ENCODE measurements at places on chromosomes 2 and 18. TPM values are rescaled to one million over a fixed set of nuclear protein-coding genes. Genes with fewer than 3 reads are reported as not detected.
A peak's percentile ranks its signal among the peaks of the same experiment; 100 is the strongest.

SRD5A2 gene
- total RNA-seq = under 0.01 TPM

CHRNG gene
- 77.7 TPM for total RNA-seq

DNA sequence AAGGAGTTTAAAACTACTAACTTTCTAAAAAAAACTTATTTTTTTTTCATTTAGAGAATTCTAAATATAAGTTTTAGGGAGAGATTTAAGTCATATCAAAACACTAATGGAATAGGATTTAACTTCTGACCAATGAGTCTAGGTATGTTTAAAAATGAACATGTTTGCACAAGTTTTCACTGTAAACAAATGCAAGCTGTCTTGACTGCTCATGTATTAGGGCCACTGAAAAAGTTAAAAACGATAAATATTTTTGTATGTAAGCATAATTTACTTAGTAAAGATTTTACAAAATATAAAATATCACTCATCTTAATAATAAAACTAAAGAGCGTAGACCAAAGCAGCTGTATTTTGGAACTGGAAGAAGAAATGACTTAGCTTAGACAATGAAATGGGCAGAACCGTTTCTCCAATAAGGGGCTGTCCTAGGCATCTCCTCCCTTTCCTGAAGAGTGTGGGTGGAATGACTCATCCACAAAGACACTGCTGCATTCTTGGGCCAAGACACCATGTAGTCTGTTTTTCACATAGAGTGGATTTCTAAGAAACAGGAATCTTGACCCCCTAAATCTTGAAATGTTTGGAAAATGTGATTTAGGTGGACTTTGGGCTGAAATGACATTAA is 118.8 kb downstream of the MEP1B start:
- H3K4me1 ChIP-seq = peaks cover 18% of the 10 kb centered on the region
- H3K4me3 ChIP-seq = no peak overlapping the region
- H3K27me3 ChIP-seq = no peaks in the 10 kb centered on the region
- DNase-seq = peak; percentile 91
- no peaks in the 10 kb centered on the region for H3K36me3 ChIP-seq

GRCh38 chr2:164826293-164827243 is 15.1 kb downstream of the COBLL1 start:
- DNase-seq = peak; percentile 76
- H3K36me3 ChIP-seq = no peaks in the 10 kb centered on the region
- no peak overlapping the region for H3K27ac ChIP-seq
- H3K4me3 ChIP-seq = no peak overlapping the region
- H3K27me3 ChIP-seq = no peaks in the 10 kb centered on the region

- no peaks in the 10 kb centered on the region for H3K27me3 ChIP-seq
- H3K36me3 ChIP-seq = peaks cover 7% of the 10 kb centered on the region
- H3K27ac ChIP-seq = no peak overlapping the region
- H3K4me1 ChIP-seq = no peaks in the 10 kb centered on the region
- peak; percentile 38 for DNase-seq
- no peak overlapping the region for H3K4me3 ChIP-seq
Measured at GRCh38 chr18:67509741-67510391, 6.7 kb downstream of the DSEL start.

DNA sequence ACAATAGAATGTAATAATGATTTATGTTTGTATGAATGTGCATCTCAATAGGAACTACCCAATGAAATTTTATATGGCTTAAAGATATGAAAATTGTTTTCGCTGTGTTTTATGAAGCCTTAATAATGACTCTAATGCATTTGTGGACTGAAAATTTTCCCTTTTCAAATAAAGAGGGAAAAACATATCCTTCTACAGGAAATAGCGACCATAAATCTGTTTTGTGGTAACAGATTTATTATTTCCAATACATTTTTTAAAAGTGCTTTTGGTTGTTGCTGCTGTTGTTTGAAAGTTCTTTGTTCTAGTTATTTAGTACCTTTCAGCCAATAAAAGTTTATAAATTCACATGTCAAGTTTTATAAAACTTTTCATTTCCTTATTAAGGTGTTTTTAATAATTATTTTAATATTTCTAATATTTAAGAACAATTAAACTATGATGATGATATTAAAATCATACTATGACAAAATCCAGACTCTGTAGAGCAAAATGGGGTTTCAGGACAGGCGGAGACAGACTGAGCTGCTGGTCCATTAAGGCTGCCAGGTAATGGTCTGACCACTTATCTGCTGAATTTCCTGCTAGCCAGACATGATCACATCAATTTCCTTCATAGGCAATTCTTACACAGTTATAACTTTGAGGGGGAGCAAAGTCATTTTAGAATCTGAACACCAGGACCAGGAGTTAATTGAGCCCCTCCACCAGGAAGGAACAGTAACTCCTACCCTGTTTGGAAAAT is 65.7 kb upstream of the NEUROD1 start:
- H3K27me3 ChIP-seq = no peaks in the 10 kb centered on the region
- no peak overlapping the region for H3K27ac ChIP-seq
- H3K4me3 ChIP-seq = no peak overlapping the region
- no peaks in the 10 kb centered on the region for H3K36me3 ChIP-seq

DNA sequence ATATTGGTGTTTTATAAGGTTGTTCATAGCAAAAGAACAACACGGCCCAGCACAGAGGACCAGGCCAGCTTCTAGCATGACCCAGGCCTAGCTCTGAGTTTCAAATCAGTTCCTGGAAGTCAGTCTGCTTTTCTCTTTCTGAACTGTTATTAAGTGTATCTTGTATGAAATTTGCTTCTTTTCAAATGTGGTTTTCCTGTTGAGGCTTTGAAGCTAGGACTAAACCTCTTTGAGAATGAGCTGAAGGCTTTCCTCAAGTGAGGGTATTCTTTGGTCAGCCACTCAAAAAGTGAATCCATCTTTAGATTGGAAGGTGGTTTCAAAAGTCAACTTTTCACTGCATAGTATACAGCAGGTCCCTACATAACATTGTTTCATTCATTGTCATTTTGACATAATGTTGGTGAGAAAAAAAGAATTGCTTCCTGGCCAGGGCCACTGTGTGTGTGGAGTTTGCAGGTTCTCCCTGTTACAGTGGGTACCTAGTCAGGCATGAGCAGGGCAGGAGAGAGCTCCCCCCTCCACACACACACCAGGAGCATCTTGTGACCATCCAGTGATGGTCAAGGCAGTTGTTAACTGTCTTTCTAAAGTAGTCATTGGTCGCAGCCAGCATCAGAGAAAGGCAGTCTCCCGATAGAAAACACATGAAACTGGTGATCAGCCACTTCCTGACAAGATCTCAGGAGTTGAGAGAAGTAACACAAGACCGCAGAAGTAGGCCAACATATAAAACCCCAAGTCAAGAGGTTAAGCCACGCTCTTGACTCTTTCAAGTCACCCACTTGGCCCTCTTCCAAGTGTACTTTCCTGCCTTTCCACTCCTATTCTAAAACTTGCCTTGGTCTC is 6.7 kb upstream of the ACAA2 start:
- no peaks in the 10 kb centered on the region for H3K36me3 ChIP-seq
- no peaks in the 10 kb centered on the region for H3K4me1 ChIP-seq

DNA sequence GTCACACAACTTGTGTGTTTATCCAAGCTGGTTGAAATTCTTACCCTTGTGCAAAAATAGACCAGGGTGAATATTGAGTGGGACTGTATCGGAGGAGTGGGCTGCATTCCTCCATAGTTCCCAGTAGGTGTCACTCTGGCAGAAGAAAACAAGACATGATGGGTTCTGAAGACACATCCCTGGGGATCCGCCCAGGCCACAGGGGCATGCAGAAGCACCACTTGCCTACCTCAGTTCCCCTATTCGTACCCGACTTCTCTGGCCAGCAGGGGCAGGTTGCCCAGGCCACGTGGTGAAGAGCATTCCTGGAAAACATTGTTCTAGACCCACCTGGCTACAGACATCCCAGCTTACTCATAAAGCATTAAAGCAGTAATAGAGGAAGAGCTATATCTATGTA is 168.2 kb downstream of the FAM210A start:
- no peak overlapping the region for H3K4me3 ChIP-seq
- no peak overlapping the region for H3K27ac ChIP-seq
- DNase-seq = peak; percentile 53
- no peaks in the 10 kb centered on the region for H3K36me3 ChIP-seq

DNA sequence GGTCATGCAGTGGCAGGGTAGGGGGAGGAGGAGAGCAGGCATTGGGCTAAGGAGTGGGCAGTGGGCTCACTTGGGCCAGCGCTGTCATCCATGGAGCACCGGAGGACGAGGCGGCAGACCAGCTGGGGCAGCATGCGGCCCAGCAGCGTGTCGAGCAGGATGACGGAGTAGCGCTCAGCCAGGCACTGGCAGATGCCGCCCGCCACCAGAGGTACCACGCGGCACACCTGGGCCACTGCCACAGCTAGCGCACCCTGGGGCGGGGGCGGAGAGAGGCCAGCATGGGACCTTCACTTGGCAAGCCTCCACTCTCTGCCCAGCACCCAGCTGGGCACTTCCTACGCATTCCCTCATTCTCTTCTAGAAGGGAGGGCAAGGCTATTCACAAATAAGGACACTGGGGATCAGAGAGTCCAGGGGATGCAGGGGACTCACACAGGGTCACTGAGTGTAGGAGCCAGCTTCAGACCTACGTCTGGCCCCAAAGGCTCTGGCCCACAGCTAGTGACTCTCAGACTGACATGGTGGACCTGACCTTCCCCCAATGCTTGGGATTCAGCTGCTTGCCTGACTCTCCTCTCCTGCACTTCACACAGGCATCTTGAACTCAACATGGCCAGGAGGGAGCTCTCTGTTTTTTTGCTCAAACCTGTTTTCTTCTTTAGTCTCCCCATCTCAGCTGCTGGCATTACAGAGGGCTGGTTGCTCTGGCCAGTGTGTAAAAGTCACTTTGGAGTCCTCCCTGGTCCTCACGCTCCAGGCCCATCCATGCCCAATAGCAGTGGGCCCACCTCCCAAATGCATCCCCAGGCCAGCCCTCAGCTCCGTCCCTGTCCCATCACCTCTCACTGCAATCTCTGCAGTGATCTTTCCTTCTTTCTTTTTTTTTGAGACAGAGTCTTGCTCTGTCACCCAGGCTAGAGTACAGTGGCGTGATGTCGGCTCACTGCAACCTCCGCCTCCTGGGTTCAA is 4.1 kb downstream of the SFTPB start:
- DNase-seq = no peak
- H3K27me3 ChIP-seq = no peaks in the 10 kb centered on the region
- peaks cover 5% of the 10 kb centered on the region for H3K36me3 ChIP-seq
- H3K4me1 ChIP-seq = peaks cover 10% of the 10 kb centered on the region

- no peak for DNase-seq
- H3K4me1 ChIP-seq = peaks cover 7% of the 10 kb centered on the region
- no peak overlapping the region for H3K27ac ChIP-seq
- H3K27me3 ChIP-seq = no peaks in the 10 kb centered on the region
Measured at GRCh38 chr2:207088276-207088675, 77.5 kb downstream of the KLF7 start.

DNA sequence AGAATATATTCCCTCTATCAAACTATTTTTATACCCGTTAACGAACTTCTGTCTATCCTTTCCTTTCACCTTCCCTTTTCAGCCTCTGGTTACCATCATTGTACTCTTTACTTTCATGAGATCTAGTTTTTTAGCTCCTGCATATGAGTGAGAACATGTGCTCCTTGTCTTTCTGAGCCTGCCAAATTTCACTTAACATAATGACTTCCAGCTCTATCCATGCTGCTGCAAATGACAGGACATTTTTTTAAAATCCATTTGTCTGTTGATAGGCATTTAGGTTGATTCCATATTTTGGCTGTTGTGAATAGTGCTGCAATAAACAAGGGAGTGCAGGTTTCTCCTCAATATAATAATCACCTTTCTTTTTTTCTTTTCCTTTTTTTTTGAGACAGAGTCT is 8.2 kb upstream of the CCDC195 start:
- no peak overlapping the region for H3K27ac ChIP-seq
- H3K4me1 ChIP-seq = peaks cover 12% of the 10 kb centered on the region
- H3K36me3 ChIP-seq = no peaks in the 10 kb centered on the region
- no peak overlapping the region for H3K4me3 ChIP-seq
- peak; percentile 24 for DNase-seq

GRCh38 chr2:235126768-235127167 is 175.0 kb downstream of the SH3BP4 start:
- H3K4me3 ChIP-seq = no peak overlapping the region
- no peaks in the 10 kb centered on the region for H3K27me3 ChIP-seq
- H3K27ac ChIP-seq = no peak overlapping the region
- peaks cover 2% of the 10 kb centered on the region for H3K4me1 ChIP-seq
- H3K36me3 ChIP-seq = no peaks in the 10 kb centered on the region

DNA sequence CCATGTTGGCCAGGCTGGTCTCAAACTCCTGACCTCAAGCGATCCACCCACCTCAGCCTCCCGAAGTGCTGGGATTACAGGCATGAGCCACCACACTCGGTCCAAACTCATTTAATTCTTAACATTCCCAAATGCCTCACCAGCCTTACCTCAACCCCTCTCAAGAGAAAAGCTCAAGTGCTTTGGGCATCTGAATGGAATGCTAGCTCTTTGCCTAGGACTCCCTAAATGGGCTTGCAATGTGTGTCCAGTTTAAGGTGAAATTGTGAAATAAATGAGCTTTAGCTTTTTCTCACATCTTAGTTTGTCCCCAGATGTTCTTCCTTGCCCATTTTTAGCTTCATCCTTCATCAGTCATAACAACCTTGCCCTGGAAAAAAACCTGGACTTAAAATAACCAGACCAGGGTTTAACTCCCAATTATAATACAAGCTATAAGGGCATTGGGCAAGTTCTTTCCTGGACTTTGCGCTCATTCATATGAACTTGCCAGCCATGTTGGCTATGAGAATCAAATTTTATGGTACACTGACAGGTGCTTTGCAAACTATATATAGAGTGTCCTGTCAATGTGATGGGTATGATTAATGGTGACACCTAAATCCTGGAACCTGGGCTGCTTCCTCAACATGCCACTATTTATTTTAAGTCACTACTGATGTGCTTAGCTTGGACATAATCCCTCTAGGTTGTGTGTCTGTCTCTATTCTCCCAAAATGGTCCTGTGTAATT is 95.1 kb upstream of the SERPINE2 start:
- H3K36me3 ChIP-seq = no peaks in the 10 kb centered on the region
- DNase-seq = no peak
- no peak overlapping the region for H3K27ac ChIP-seq
- H3K27me3 ChIP-seq = no peaks in the 10 kb centered on the region
- H3K4me3 ChIP-seq = no peak overlapping the region

GRCh38 chr2:50004667-50005066 is 850.4 kb upstream of the FSHR start:
- H3K4me3 ChIP-seq = no peak overlapping the region
- H3K27ac ChIP-seq = no peak overlapping the region
- no peaks in the 10 kb centered on the region for H3K27me3 ChIP-seq

GRCh38 chr18:75071484-75071785 is 137.5 kb downstream of the PTGR3 start:
- no peaks in the 10 kb centered on the region for H3K27me3 ChIP-seq
- peaks cover 16% of the 10 kb centered on the region for H3K4me1 ChIP-seq
- H3K4me3 ChIP-seq = no peak overlapping the region
- H3K27ac ChIP-seq = no peak overlapping the region
- no peak for DNase-seq
